Stimulated activated CD4-positive, alpha-beta T cell treated with anti-CD3 and anti-CD28 coated beads, Interleukin-1b, Interleukin-23, amount 100 ng/mL, for 4 hours (primary cell): ENCODE measurements at places on chromosomes 6 and 20.

GRCh38 chr6:148854096-148854495 is 107.3 kb downstream of the UST start:
- DNase-seq: no peak

- DNase-seq: no peak
Measured at GRCh38 chr6:162825597-162825996, 97.8 kb downstream of the PACRG start.

- no peak for DNase-seq
Measured at GRCh38 chr20:62269871-62270270, 31.6 kb downstream of the OSBPL2 start.

DNA sequence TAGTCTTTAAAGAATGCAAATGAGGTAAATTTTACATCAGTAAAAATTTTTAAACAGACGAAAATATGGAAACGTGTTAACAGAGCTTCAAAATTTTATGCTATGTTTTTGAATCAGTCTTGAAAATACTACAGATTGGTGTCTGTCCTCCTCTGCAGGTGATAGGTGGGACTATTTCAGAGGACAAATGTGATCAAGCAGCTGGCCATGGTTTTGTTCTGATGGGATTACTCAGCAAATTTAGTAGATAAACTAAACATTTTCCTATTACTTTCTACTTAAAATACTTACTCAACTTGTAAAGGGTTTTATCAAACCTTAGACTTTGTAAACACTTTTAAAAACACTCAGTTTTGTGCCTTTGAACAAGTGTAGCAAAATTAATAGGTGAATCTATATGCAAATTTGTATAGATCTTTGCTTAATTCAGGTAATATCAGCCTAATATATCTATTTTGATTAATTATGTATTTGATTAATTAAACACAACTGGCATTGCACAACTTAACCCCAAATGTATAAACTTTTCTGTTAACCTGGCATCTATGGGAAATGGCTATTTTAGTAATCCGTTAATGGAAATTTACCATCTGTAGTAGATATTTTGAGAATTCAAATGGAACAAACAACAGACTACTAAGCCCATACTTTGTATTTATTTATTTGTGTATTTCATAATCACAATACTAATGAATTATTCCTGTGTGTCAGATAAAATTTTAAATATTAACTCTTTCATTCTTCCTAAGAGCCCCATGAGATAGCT is 22.5 kb downstream of the ADGRB3 start:
- DNase-seq: no peak

GRCh38 chr6:2432292-2432691 is 186.9 kb upstream of the GMDS start:
- no peak for DNase-seq

DNA sequence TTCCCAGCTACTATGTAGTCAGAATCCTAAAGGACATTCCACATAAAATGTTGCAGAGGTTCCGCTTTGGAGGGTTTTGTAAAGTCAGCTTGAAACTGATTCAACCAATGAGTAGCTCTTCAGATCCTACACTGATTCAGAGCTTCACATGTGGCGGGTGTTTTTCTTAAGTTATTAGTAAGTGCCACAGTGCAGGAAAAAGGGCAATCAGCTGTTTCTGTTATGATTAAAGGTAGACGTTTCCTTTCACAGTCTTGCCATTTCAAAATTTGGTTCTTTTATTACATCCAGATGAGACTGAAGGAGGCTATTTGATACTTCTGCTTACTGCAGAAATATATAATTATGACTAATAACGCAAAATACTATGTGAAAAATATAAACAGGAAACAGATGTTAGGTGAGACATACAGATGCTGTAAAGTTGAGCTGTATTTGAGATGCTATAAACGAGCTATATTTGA is 443.9 kb downstream of the CDKAL1 start:
- no peak for DNase-seq

GRCh38 chr6:144277605-144278227 is 7.4 kb upstream of the UTRN start:
- no peak for DNase-seq

DNA sequence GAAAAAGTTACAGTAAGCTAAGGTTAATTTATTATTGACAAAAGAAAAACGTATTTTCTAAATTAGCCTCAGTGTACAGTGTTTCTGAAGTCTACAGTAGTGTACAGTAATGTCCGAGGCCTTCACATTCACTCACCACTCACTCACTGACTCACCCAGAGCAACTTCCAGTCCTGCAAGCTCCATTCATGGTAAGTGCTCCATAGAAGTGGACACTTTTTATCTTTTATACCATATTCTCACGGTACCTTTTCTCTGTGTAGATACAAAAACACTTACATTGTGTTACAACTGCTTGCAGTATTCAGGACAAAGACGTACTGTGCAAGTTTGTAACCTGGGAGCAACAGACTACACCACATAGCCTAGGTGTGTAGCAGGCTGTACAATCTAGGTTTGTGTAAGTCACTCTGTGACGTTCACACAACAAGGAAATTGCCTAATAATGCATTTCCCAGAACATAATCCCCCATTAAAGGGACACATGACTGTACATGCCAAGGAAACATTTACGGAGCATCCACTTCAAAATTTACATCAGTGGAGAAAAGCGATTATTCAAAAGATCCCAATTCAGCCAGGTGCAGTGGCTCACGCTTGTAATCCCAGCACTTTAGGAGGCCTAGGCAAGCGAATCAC is 133.4 kb downstream of the BANF2 start:
- no peak for DNase-seq

- no peak for DNase-seq
Measured at GRCh38 chr6:6665555-6666243, 77.2 kb downstream of the LY86 start.

DNA sequence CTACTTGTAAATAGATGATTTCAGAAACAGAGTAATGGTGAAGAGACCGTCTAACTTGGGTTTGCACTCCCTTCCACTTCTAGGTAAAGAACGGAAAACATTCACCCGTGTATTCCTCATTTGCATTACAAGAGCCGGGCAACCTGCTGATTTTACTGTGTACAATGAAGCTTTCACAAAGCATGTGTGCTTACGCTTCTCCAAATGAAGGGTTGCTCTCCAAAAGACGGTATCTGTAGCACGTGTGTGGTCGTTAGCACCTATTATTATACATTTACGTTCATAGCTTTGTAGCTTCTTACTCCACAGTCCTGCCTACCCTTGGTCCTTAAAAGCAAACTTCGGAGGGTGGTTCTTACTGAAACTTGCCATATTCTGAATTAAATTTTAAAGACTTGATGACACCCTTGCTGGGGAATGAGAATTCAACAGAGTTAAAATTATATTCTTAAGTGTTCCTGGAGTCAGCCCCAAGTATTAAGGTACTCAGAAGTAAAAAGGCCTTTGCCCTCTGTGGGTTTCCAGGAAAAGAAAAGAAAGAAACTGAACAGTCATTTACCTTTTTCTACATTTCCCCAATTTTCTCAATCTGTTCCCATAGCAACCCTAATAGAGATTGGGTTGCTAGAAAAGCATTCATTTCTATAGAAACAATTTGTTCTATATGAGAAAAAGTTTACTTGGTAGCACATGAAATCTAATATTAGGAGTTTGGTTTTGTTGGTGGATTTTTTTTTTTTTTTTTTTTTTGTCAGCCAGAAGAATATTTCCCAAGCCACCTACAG is 61.9 kb upstream of the KCNG1 start:
- DNase-seq: no peak

DNA sequence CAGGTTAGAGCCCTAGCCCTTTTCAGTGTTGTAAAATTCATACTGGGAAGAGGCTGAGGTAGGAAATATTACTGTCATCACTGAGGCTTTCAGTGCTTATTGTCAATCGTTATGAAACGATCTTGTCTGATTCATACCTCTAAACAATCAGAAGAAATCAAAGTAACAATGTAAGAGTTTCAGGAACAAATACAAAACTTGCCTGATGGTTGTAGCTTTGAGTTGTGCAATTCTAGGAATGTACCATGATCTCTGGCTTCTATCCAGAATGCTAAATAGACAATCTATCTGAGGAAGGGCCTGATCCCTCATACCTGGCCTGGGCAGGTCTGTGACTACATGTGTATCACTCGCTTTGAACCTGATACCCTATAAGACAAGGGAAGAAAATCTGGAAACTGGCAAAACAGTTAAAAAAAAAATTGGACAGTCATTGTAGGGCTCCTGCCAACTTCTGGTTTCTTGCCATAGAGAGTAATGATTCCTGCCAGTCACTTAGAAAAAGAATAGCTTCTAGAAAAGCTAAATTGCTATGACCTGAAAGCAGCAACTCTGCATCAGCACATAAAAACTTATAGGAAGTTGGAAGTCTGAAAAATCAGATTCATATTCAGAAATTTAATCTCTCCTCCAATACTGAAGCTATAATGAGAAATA is 234.7 kb downstream of the BTBD9 start:
- DNase-seq: no peak

GRCh38 chr6:29230666-29231065 is 60.0 kb downstream of the OR2J2 start:
- DNase-seq: no peak

- DNase-seq: no peak
Measured at GRCh38 chr20:32019156-32019510, 8.9 kb downstream of the CCM2L start.

DNA sequence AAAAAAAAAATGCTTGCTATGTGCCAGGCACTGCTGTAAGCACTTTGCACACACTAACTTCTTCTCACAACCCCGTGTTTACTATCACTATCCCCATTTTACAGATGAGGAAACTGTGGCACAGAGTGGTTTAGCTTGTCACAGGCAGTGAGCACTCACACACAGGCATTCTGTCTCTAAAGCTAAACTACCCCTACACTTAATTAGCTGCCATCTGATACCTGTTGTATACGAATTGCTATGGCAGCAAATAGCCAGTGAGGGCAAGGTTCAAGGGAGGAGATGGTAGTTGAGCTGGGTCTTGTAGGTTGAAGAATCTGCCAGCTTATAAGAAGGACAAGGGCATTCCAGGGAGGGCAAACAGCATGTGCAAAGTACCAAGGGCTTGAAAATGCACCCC is 5.2 kb downstream of the TNNC2 start:
- DNase-seq: no peak

- DNase-seq: no peak
Measured at GRCh38 chr6:16055852-16056251, 73.0 kb upstream of the MYLIP start.

GRCh38 chr6:26045065-26045927 is 41.9 kb upstream of the HFE start:
- no peak for DNase-seq

- no peak for DNase-seq
Measured at GRCh38 chr20:2244993-2245392, 50.8 kb upstream of the TGM3 start.

GRCh38 chr6:44657206-44657819 is 269.8 kb downstream of the CDC5L start:
- no peak for DNase-seq

DNA sequence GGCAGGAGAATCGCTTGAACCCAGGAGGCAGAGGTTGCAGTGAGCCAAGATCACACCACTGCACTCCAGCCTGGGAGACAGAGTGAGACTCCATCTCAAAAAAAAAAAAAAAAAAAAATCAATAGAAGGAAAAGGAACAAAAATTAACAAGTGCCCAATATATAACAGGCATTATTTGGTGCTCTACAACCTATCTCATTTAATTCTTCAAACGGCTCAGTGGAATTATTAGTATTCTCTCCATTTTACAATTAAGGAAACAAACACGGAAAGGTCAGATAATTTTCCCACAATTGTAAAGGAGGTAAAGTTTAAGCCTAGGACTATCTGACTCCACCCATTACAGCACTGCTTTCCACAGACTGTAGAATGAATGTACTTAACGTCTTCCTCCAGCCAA is 19.8 kb downstream of the CCNC start:
- DNase-seq: no peak

DNA sequence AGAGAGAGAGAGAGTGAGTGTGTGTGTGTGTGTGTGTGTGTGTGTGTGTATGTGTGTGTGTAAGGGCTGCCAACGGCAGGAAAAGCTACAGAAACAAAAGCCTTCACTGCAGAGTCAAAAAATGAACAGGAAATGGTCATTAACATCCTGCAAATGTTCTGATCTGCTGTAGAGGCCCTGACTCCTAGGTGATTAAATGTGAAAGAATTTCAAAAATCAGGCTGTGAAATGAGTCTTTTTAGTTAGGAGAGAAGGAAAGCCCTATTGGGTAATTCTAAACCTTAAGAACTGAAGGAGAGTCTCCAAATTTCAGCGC is 166.5 kb upstream of the MYLIP start:
- no peak for DNase-seq

- DNase-seq: no peak
Measured at GRCh38 chr6:36838896-36839748, at the start of gene CPNE5. TSS of gene CPNE5 (minus strand) at chr6:36839444. CDS start at chr6:36839377, 67 bp downstream.

DNA sequence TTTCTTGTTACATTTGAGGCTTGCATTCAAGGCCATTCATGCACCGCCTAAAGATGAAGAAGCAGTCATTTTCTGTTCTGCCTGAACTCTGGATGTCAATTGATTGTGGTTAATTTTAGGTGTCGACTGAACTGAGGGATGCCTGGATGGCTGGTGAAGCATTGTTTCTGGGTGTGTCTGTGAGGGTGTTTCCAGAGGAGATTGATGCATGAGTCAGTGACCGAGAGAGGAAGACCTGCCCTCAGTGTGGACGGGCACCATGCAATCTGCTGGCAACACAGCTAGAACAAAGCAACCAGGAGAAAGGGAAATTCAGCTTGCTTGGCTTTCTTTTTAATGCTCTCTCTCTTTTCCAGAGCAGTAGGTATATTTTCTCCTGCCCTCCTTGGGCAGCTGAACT is 164.1 kb upstream of the ECI2 start:
- DNase-seq: no peak

DNA sequence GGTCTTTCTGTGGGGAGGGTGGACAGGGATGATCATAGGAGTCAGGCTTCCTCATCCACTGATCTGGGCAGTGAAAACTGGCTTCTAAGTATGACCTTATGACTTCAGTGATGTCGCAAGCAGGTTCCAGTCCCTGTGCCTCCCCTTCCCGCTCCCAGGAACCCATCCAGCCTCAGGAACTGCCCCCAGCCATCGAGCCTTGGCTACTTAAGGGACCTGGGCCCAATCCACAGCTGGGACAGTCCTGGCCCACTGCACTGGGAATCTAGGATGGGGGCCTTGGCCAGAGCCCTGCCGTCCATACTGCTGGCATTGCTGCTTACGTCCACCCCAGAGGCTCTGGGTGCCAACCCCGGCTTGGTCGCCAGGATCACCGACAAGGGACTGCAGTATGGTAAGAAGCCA is at the start of gene LBP:
LBP (plus strand) TSS at position 236 of the 405 bp plus-strand sequence; CDS start at position 271, 35 bp downstream.
- no peak for DNase-seq

DNA sequence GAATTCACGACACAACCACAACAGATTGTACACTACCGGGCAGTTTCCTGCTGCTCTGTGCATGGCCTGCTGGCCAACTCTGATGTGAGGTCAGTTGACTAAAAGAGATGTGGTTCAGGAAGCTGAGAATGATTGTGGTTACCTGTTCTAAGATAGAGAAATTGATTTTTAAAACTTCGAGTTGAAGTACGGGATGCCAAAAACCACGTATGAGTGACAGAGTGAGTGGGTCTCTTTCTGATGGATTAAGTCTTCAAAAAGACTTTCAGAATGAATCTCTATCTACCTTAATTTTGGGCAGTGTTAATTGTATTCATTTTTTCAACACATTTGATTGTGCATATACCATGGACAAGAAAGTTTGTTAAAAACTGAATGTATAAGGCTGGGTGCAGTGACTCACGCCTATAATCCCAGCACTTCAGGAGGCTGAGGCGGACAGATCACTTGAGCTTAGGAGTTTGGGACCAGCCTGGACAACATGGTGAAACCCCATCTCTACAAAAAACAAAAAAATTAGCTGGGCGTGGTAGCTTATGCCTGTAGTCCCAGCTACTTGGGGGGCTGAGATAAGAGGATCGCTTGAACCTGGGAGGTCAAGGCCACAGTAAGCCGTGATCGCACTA is 121.2 kb downstream of the SGK1 start:
- DNase-seq: no peak

- DNase-seq: no peak
Measured at GRCh38 chr6:110338820-110339470, 19.2 kb downstream of the METTL24 start.
